Neural cell (in vitro differentiated cells): ENCODE measurements at places on chromosomes 5 and 9. TPM values are rescaled to one million over a fixed set of nuclear protein-coding genes. Genes with fewer than 3 reads are reported as not detected.

The SPARC gene
- 15.3 and 17.7 TPM in 2 replicates for polyA plus RNA-seq

The COL23A1 gene
- 0.12 TPM in 1 of 2 replicates, not detected in the other for polyA plus RNA-seq

The SLC6A19 gene
- polyA plus RNA-seq = not detected in 2 replicates

The C1QTNF3 gene
- 32.0 and 33.1 TPM in 2 replicates for polyA plus RNA-seq

The OR13C8 gene
- polyA plus RNA-seq = not detected in 2 replicates

The FOXD4L4 gene
- polyA plus RNA-seq = 0.10 TPM in 1 of 2 replicates, not detected in the other
